Central memory CD4-positive, alpha-beta T cell (primary cell): ENCODE measurements at places on chromosomes 7 and 10.

DNA sequence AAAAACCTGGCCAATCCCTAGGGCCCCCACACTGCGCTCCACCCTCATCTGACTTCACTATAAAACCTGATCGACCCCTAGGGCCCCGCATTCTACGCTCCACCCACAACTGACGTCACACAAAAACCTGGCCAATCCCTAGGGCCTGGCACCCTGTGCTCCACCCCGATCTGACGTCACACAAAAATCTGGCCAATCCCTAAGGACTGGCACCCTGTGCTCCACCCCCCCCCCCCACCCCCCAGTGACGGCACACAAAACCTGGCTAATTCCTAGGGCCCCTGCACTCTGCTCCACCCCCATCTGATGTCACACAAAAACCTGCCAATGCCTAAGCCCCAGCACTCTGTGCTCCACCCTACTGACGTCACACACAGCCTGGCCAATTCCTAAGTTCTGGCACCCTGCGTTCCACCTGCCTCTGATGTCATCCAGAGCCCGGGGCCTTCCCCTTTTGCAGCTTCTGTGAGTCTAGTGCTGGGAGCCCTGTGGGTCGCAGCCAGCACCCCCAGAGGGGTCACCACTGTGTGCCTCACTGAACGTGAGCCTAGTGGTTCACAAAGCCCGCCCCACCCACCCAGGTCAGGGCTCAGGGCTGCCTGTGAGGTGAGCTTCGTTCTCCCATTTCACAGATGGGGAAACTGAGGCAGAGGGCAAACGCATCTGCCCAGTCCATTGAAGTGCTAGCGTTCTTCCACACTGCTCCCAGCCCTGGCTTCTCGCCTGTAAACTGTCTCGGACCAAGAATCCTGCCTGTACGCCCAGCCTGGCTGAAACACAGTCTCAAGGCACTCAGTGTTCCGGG is 40.6 kb downstream of the MICALL2 start:
- no peak for DNase-seq

DNA sequence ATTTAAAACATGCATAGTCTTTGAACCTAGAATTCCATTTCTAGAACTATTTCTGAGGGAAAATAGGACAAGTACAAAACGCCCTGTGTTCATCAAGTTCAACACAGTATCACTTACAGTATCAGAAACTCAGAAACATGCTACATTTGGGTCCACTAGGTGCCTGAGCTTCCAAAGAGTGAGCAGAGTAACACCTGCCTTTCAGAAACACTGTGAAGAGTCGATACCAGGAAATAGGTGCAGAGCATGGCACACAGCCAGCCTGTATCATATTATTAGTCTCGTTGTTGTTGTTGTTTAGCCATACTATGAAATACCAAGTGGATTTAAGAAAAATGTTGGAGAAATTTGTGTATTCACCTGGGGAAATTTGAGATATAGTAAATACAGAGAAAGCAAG is 392.1 kb upstream of the MGMT start:
- no peak for DNase-seq

- no peak for DNase-seq
Measured at GRCh38 chr7:114789161-114789560, 132.7 kb upstream of the MDFIC start.

GRCh38 chr7:25349283-25350017 is 121.2 kb upstream of the NPVF start:
- DNase-seq: no peak

DNA sequence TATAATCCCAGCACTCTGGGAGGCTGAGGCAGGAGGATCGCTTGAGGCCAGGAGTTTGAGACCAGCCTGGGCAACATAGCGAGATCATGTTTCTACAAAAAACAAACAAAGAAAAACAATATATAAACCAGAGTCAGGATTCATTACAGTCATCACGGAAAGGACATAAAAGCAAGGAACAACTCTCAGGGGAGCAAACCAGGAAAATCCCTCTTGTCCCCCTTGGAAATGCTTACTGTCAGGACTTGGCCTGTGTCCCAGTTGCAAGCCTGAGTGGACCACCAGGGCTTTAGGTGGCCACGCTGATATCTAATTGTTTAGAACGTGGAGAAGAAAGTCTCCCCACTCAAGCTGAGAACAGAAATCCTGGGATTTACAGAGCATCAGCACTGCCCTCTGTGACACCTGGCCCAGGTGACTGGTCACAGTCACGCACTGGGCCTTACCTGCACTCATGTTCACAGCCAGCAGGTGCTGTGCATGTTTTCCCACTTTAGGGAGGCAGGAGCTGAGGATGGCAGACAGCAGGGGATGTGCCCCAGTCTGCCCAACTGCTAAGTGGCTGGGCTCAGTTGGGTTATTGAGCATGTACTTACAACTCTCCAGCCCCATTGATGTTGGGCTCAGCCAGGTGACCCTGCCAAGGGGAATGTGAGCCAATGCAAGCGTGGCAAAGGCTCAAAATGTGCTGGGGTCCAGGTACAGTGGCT is 60.9 kb downstream of the TMEM130 start:
- DNase-seq: no peak

GRCh38 chr10:119166118-119166500 is 595 bp upstream of the SFXN4 start:
- no peak for DNase-seq

DNA sequence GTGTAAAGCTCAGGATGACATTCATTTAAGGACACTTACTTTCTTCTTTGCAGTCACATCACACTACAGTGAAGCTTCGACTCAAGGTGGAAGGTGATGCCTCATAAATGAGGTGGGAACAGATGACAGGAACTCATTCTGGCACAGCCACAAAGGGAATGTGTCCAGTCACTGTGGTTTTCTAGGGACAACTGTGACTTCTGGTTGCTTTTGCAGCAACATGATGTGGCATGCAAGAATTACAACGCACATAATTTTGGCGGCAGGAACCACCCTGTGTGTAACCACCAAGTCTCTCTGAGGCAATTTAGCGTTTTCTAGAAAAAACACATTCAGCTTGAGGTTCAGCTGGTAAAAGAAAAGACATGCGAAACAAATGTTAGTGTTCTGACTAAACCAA is 32.0 kb upstream of the FERD3L start:
- DNase-seq: no peak

- no peak for DNase-seq
Measured at GRCh38 chr10:101609481-101609880, 21.4 kb downstream of the DPCD start.

- no peak for DNase-seq
Measured at GRCh38 chr10:128440513-128441160, 314.4 kb upstream of the MKI67 start.

- DNase-seq: no peak
Measured at GRCh38 chr7:5001003-5001402, 42.0 kb upstream of the MMD2 start.

- DNase-seq: no peak
Measured at GRCh38 chr7:70529914-70530585, 601.9 kb upstream of the GALNT17 start.

DNA sequence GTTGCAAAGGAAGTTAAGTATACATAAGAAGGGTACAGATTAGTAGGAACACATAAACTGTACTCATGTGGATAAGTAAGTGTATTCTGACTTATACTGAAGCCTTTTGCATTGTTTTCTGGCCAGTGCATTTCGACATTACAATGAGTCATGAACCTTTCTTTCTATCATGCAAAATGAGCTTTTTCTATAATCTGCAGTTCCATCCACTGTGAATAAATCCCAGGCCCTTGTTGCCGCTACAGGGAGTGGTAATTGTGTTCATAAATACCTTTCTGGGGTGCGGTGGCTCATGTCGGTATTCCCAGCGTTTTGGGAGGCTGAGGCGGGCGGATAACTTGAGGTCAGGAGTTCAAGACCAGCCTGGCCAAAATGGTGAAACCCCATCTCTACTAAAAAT is 858.3 kb downstream of the GRM8 start:
- no peak for DNase-seq

- DNase-seq: no peak
Measured at GRCh38 chr7:120431016-120431415, 158.0 kb downstream of the KCND2 start.

- DNase-seq: no peak
Measured at GRCh38 chr7:155381852-155382801, 75.8 kb upstream of the EN2 start.

DNA sequence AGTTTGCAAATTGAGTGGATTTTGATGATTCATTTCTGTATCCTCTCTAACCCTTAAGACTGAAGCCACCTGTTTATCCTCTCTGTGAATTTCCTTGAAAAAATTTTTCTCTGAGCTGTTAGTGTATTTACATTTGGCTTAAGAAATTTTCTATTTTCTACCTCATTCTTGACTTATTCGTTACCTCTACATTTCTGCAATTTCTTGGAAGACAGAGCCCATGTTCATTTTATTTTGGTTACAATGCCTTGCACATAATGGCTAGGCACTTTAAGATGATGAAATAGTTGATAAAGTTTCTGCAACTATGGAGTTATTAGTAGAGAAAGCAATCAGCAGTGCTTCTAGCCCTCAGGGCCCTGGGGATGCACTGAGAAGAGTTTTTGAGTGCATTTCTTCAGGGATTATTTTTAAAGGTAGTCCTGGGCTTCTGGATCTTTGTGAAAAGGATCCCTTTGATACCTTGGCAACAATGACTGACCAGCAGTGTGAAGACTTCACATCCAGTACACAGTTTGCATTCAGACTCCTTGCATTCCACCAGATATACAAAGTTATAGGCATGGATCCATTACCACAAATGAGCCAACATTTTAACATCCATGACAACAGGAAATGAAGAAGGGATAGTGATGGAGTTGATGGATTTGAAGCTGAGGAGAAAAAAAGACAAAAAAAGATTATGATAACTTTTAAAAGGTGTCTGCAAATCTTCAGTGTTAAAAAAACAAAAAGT is 68.2 kb downstream of the CH25H start:
- DNase-seq: no peak

- no peak for DNase-seq
Measured at GRCh38 chr10:4255751-4256150, 470.7 kb upstream of the KLF6 start.

- DNase-seq: no peak
Measured at GRCh38 chr7:30503274-30504212, 1.1 kb downstream of the GGCT start.

DNA sequence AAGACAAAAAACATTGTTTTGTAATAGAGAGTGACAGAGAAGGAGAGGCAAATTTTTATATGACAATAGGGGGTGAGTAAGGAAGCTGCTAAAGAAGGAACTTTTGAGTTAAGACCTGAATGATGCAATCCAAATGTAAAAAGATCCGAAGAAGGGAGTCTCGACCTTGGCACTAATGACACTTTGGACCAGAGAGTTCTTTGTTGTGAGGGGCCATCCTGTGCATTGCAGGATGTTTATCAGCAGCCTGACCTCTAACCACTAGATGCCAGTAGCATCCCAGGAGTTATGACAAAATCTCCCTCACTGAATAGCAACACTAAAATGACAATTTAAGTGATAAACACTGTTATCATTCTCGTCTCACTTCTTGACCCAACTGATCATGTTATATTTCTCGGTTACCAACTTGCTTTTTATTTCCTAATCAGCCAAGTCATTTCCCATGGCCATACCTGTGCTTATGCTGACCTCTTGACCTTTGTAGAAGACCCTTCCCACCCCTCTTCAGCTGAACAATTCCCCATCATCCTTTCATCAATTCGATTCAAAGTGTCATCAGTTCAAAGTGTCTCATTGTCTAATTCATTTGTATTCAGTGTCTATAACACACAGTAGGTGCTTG is 30.0 kb downstream of the DGKI start:
- no peak for DNase-seq

- DNase-seq: no peak
Measured at GRCh38 chr10:3132036-3133025, 40.3 kb downstream of the PITRM1 start.

- no peak for DNase-seq
Measured at GRCh38 chr10:89258881-89259280, 7.3 kb upstream of the LIPA start.

- no peak for DNase-seq
Measured at GRCh38 chr7:82595176-82595575, 151.6 kb upstream of the CACNA2D1 start.

DNA sequence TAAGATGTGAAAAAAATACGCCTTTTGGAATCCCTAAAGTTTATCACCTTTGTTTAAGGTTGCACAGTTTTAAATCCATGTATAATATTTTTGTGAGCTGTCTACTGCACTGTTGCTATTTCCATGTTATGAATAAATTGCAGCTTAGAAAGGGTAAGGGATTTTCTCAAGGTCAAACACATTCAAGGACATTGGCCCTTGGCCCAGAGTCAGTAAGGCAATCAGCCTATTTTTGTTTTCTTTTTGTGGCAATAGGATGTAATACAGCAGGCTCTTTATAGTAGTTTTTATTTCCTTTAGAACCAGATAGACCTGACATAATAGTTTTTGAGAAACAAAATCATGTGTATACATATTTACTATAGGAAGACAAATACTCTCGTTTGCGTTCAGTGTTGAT is 219.8 kb downstream of the ACTR3B start:
- no peak for DNase-seq

DNA sequence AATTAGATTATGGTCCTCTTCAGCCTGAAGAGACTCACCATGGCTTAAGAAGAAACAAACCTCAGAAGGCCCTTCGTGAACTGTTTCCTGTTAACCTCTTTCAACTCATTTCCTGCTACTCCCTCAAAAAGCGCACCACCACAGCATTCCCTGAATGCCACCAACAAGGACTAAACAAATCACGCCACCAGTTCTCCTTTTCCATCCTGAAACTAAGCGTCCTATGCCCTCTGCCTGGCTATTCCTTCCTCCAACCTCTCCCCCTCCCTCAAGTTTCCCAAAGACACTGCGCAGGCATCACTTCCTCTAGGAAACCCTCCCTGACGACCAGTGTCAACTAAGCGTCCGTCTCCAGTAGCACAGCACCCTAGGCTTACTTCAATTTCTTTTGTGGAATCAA is 12.0 kb downstream of the YWHAG start:
- DNase-seq: no peak

- DNase-seq: no peak
Measured at GRCh38 chr7:87517136-87517815, 41.8 kb upstream of the ABCB4 start.

DNA sequence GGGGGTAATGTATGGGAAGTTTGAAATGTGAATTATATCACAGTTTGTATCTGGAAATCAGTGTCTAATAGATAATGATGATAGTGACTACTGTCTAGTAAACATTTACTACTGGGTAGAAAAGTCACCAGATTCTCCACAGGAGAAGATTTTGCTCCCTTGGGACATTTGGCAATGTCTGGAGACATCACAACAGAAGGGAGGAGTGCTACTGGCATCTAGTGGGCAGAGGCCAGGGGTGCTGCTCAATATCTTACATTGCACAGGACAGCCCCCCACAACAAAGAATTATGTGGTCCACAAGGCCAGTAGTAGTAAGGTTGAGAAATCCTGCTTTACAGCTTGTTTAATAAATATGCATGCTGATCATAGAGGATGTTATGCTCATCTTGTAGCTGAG is 92.3 kb upstream of the PRPS1L1 start:
- DNase-seq: no peak

DNA sequence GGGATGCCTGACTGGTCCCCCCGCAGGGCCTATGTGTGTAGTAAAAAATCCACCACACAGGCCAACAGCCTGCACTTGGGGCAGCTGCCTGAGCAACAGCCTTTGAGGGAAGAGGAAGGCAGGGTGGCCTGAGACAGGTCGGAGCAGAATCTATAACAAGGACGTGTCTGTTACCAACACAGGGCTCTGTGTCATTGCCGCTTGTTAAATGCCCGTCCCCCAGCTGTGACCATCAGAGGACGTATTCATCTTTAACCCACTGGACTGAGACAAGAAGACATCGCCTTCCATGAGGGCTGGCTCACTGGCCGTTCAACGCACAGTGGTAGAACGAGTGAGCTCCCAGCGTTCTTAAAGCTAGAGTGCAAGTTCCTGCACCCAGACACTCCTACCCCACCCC is 7.8 kb downstream of the PDIA4 start:
- DNase-seq: no peak

GRCh38 chr7:30303312-30304039 is 19.1 kb downstream of the ZNRF2 start:
- no peak for DNase-seq
